ENCODE measurements at places on chromosomes 2 and 18.

DNA sequence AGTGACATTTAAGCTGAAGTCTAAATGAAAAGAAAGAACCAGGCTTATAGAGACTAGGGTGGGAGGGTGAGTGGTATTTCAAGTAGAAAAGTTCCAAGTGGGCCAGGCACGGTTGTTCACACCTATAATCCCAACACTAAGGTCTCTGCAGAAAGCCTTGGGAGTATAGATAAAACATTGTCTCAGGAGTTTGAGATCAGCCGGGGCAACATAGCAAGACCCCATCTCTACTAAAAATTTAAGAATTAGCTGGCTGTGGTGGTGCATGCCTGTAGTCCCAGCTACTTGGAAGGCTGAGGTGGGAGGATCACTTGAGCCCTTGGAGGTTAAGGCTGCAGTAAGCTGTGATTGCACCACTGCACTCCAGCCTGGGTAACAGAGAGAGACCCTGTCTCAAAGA is 143.4 kb upstream of the PKDCC start:
- no peak for DNase-seq

DNA sequence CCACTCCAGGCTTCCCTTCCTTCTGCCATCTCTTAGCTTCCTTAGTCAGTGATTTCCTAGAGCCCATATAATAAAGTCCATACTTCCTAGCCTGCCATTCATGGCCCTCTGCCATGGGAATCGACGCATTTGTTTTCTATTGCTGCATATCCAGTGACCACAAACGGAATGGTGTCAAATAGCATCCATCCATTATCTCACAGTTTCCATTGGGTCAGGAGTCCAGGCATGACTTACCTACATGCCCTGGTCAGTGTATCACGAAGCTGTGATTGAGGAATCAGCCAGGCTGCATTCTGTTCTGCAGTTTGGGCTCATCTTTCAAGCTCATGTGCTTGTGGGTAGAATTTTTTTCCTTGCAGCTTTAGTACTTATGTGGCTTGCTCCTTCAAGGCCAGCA is 209.7 kb upstream of the EPAS1 start:
- DNase-seq: no peak

DNA sequence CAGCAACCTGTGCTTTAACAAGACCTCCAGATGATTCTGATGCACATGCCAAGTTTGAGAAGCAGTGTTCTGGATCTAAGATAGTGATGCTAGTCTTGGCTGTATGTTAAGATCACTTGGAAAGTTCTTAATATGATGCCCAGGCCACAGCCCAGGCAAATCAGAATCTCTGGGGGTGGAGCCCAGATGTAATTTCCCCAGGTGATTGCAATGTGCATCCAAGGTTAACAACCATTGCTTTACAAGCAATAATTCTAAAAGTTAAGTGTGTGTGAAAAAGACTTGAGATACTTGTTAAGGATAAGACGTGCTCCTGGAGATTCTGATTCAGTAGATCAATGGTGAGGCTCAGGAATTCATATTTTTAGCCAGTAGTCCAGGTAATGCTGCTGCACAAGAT is 44.3 kb upstream of the MYO1B start:
- no peak for DNase-seq

- no peak for DNase-seq
These were observed 120.4 kb downstream of the MAP3K20 start for GRCh38 chr2:173196080-173196479.

- DNase-seq: no peak
These were observed 17.5 kb upstream of the FAHD2A start for GRCh38 chr2:95384854-95385569.

DNA sequence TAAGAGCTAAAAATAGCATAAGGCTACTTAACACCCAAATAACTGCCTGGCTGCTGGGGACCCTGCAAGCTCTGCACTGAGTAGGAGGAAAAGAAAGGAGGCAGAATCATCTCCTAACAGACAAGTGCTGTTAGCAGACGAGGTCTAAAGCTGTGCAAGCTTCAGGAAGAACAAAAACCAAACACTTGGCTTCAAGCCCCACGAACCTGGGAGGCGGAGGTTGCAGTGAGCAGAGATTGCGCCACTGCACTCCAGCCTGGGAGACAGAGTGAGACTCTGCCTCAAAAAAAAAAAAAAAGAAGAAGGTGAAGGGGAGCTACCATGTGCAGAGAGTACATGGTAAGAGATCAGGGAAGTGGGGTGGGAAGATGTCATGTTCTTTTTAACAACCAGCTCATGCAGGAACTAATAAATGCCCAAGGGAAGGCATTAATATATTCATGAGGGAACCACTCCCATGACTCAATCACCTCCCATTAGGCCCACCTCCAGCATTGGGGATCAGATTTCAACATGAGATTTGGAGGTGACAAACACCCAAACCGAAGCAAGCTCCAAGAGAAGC is 28.8 kb upstream of the INO80C start:
- no peak for DNase-seq
